Stimulated activated CD8-positive, alpha-beta memory T cell treated with anti-CD3 and anti-CD28 coated beads, Interleukin-15, amount 100 ng/mL, for 4 hours (primary cell): ENCODE measurements at places on chromosomes 7 and 10.

DNA sequence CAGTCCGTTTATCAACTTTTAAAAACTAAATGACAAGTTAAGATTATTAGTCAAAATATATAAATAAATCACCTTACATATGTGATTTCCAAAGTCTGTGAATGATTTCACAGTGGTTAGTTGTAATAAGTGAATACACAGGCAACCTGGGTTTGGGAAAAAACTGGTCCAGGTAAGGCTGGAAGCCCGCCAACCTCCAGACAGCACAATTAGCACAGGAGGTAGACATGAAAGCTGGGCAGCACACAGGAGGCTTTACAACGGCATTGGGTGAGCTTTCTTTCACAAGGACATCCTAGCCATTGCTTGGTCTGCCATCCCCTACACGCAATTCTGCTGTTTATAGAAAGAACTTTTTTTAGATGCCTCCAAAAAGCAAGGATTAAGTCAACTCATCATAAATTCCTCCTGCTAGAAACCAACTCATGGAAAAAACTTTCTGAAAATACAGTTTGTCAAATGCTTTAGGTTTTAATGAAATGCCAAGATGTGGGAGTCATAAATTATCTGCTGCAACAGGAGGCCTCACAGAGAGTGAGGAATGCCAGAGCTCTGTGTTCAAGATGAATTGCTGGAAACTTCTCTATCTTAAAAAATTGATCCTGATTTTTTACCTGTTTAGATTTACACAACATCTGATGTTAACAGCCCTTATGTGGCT lies 346.8 kb upstream of the NFE2L3 start:
- no peak for DNase-seq

DNA sequence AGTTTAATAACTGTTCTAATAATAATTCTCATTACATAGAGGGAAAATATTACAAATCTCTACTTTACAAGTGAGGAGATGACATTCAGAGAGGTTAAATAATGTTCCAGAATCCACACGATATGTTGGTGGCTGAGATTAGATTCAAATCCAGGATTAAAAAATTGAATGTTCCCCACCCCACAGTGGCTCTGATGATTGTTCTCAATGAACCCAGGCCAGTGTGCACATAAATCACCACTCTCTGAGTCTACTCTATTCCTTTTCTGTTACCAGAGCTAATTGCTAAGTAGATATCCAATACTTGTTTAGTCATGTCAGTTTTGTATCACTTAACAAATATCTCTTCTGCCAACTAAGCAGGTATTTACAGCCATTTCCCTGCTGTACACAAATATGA lies 281.0 kb downstream of the ABCA13 start:
- no peak for DNase-seq

- DNase-seq: no peak
Measured at GRCh38 chr7:141133646-141134045, 59.8 kb downstream of the TMEM178B start.

- DNase-seq: peak; percentile 33
Measured at GRCh38 chr10:132387764-132388210, 9.2 kb upstream of the PWWP2B start.
